ENCODE measurements at places on chromosomes 2 and 18. TPM values are rescaled to one million over a fixed set of nuclear protein-coding genes. Genes with fewer than 3 reads are reported as not detected.

Gene ICA1L
- total RNA-seq: 2.1 TPM

Gene KYNU
- total RNA-seq: 7.9 TPM

Gene C2orf15
- total RNA-seq: not detected

Gene MAPK4
- not detected for total RNA-seq

Gene PSTPIP2
- total RNA-seq: 5.6 TPM

Gene CBLN2
- total RNA-seq: 0.10 TPM

Gene GCA
- 11.3 TPM for total RNA-seq

Gene COMMD1
- total RNA-seq: 76.6 TPM

Gene ECEL1
- total RNA-seq: not detected

Gene KLHL29
- 3.1 TPM for total RNA-seq

Gene ERBB4
- under 0.01 TPM for total RNA-seq

Gene DSG1
- total RNA-seq: not detected

Gene LYPD1
- 24.4 TPM for total RNA-seq

Gene NT5DC4
- total RNA-seq: not detected

Gene TSPYL6
- total RNA-seq: not detected

Gene OTX1
- total RNA-seq: 0.10 TPM

Gene PMAIP1
- 25.0 TPM for total RNA-seq

Gene KIAA2012
- total RNA-seq: not detected

Gene FHOD3
- total RNA-seq: not detected

Gene GRHL1
- total RNA-seq: 0.94 TPM
